Esophagus muscularis mucosa (tissue), 4 donors: ENCODE measurements at places on chromosomes 13 and 19. TPM values are rescaled to one million over a fixed set of nuclear protein-coding genes. Genes with fewer than 3 reads are reported as not detected.

The WASF3 gene
- total RNA-seq: 19.9 TPM

The MBNL2 gene
- total RNA-seq: 132 TPM

DNA sequence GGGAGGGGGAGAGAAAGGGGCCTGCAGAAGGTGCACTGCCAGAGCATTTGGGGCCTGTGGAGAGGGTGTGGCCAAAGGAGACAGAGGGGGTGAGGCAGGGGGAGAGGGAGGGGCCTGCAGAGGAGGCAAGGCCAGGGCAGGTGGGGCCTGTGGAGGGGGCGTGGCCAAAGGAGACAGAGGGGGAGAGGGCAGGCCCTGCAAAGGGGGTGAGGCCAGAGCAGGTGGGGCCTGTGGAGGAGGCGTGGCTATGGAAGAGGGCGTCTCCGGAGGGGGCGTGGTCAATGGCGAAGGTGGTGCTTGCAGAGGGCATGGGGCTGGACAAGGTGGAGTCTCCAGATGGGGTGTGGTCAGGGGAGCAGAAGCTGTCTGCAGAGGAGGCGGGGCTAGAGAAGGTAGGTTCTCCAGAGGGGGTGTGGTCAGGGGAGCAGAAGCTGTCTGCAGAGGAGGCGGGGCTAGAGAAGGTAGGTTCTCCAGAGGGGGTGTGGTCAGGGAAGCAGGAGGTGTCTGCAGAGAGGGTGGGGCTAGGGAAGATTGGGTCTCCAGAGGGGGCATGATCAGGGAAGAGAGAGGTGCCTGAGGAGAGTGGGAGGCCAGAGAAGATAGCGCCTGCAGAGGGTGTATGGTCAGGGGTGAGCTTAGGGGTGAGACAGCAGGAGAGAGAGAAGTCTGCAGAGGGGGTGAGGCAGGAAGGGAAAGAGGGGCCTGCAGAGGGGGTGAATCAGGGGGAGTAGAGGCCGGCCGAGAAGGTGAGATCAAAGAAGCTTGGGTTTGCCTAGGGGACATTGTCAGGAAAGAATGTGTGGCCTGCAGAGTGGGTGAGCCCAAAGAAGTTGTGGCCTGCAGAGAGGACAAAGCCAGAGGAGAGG lies 3.4 kb downstream of the PRR36 start:
- peak overlapping the region; percentile 26 for H3K27ac ChIP-seq
- H3K4me3 ChIP-seq: peak overlapping the region; percentile 29
- no peak for DNase-seq
- peaks cover 25% of the 10 kb centered on the region for H3K27me3 ChIP-seq

- H3K27ac ChIP-seq: no peak within 1 kb of the TSS
- H3K4me3 ChIP-seq: no peak within 1 kb of the TSS
- peaks cover 15% of the 10 kb centered on the region for H3K36me3 ChIP-seq
- H3K4me1 ChIP-seq: no peaks in the 10 kb centered on the region
- no peaks in the 10 kb centered on the region for H3K27me3 ChIP-seq
Observed at GRCh38 chr19:48043675-48044258, at the start of gene CABP5. Gene CABP5 (minus strand): TSS chr19:48044079. CDS start chr19:48043922, 157 bp downstream.

- no peak overlapping the region for H3K4me3 ChIP-seq
- H3K4me1 ChIP-seq: peaks cover 4% of the 10 kb centered on the region
- no peak for DNase-seq
- no peaks in the 10 kb centered on the region for H3K36me3 ChIP-seq
- no peaks in the 10 kb centered on the region for H3K27me3 ChIP-seq
Observed at GRCh38 chr13:67128136-67128535, 102.0 kb downstream of the PCDH9 start.

GRCh38 chr13:96338030-96338429 lies 248.1 kb downstream of the HS6ST3 start:
- H3K36me3 ChIP-seq: no peaks in the 10 kb centered on the region
- H3K4me1 ChIP-seq: no peaks in the 10 kb centered on the region
- H3K27ac ChIP-seq: no peak overlapping the region
- H3K27me3 ChIP-seq: no peaks in the 10 kb centered on the region

DNA sequence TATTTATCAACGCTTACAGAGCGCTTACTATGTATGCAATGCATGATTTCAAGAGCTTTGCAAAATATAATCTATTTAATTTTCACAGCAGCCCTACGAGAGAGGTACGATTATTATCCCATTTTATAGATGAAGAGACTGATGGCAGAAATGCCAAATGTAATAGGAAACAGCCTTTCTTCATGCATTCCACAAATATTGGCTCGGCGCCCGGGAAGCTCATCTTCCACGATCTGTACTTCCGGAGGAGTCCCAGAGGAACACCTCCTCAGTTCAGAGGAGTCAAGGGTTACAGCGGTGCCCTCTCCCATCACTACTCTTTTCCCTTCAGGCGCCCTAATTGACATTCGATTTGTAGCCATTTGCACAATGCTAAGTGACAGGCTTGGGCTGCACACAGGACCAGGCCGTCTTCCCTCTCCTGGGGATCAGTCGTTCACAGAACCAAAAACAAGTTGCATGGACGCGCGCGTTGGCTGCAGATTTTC lies 1.1 kb upstream of the ARHGAP35 start:
- no peaks in the 10 kb centered on the region for H3K36me3 ChIP-seq
- H3K27me3 ChIP-seq: no peaks in the 10 kb centered on the region
- peak overlapping the region; percentile 99 for H3K27ac ChIP-seq
- DNase-seq: no peak
- H3K4me3 ChIP-seq: peak overlapping the region; percentile 93
- peaks cover 57% of the 10 kb centered on the region for H3K4me1 ChIP-seq

GRCh38 chr19:3048190-3048533 lies 14.1 kb downstream of the TLE5 start:
- H3K4me3 ChIP-seq: peak overlapping the region; percentile 71
- no peaks in the 10 kb centered on the region for H3K36me3 ChIP-seq
- DNase-seq: no peak
- H3K4me1 ChIP-seq: peaks cover 24% of the 10 kb centered on the region

GRCh38 chr19:23571175-23571574 lies 115.8 kb downstream of the ZNF675 start:
- H3K36me3 ChIP-seq: no peaks in the 10 kb centered on the region
- no peaks in the 10 kb centered on the region for H3K27me3 ChIP-seq
- no peak overlapping the region for H3K4me3 ChIP-seq
- no peaks in the 10 kb centered on the region for H3K4me1 ChIP-seq

DNA sequence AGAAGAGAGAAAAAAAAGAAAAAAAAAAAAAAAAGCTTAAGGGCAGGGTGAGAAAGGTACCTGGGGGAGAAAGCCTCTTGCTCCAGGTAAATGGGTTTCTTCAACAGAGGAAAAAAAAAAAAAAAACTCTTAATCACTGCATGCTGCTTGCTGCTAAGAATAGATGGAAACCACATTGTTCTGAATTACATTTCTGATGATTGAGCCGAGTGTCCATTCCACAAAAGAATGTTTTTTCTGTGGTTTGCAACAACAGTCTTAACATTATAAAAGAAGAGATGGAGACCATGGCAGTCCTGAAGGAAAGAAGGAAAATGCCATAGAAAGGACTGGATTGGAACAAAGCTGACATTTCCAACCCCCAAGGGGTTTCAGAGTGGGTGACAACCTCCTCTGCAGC lies 1312.7 kb downstream of the SLITRK1 start:
- no peaks in the 10 kb centered on the region for H3K27me3 ChIP-seq
- no peaks in the 10 kb centered on the region for H3K36me3 ChIP-seq
- no peak overlapping the region for H3K4me3 ChIP-seq
- no peaks in the 10 kb centered on the region for H3K4me1 ChIP-seq

- H3K27me3 ChIP-seq: no peaks in the 10 kb centered on the region
- no peak for DNase-seq
- no peak overlapping the region for H3K4me3 ChIP-seq
- H3K27ac ChIP-seq: no peak overlapping the region
- H3K4me1 ChIP-seq: peaks cover 15% of the 10 kb centered on the region
Observed at GRCh38 chr19:2743099-2743498, 3.3 kb upstream of the SLC39A3 start.

DNA sequence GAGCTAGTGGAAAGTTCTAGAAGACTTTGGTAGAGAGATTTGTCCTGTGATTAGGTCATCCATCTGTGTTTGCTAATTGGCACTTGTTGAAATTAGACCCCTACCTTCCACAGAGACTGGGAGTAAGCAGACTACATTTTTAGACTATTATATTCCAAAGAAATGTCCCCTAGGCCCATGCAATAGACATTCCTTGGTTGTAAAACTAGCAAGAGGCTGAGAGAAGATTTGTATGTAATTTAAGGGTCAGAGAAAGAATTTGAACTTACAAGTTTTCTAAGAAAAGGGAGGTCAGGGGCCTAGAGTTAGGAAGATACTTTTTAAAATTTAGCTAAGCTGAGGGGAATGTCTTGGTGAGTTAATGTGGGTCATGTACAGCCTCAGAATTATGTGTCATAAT lies 470.7 kb upstream of the SLITRK1 start:
- H3K4me1 ChIP-seq: no peaks in the 10 kb centered on the region
- H3K27ac ChIP-seq: no peak overlapping the region
- H3K36me3 ChIP-seq: no peaks in the 10 kb centered on the region
- no peak for DNase-seq
- no peak overlapping the region for H3K4me3 ChIP-seq
- no peaks in the 10 kb centered on the region for H3K27me3 ChIP-seq

DNA sequence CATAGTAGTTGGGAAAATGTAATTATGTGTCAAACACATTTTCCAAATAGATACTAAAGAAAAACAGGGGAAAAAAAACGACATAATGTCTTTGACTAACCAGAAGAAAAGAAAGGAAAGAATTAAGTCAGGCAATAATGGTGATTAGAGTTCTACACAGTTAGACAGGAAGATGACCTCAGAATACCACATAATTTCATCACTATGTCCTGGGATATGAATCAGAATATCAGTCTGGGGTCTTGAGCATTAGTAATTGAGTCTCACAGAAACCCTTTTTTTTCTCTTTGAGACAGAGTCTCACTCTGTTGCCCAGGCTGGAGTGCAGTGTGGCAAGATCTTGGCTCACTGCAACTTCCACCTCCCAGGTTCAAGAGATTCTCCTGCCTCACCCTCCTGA lies 503.4 kb downstream of the SLITRK1 start:
- DNase-seq: no peak
- no peak overlapping the region for H3K4me3 ChIP-seq
- no peak overlapping the region for H3K27ac ChIP-seq
- H3K36me3 ChIP-seq: no peaks in the 10 kb centered on the region
- H3K27me3 ChIP-seq: no peaks in the 10 kb centered on the region

DNA sequence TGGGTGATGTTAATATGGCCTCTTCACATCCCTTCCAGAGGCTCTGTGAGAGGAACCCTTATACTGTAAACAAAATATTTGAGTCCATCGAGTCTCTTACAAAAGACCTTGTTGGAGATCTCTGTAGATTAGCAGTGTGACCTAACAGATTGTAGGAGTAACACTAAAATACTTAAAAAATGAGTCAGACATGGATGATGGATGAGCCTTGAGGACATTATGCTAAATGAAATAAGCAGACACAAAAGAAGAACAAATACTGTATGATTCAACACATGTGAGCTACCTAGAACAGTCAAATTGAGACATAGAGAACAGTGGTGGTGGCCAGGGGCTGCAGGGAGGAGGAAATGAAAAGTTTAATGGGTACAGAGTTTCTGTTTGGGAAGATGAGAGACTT lies 152.2 kb upstream of the UBL3 start:
- H3K27me3 ChIP-seq: peaks cover 5% of the 10 kb centered on the region
- DNase-seq: no peak
- H3K4me3 ChIP-seq: no peak overlapping the region
- H3K27ac ChIP-seq: no peak overlapping the region
- H3K4me1 ChIP-seq: no peaks in the 10 kb centered on the region
- H3K36me3 ChIP-seq: no peaks in the 10 kb centered on the region

GRCh38 chr19:40614622-40615411 lies 13.6 kb downstream of the LTBP4 start:
- H3K27ac ChIP-seq: peak overlapping the region; percentile 78
- H3K27me3 ChIP-seq: no peaks in the 10 kb centered on the region
- peak overlapping the region; percentile 72 for H3K4me3 ChIP-seq

GRCh38 chr19:50005428-50005827 lies 19.7 kb downstream of the VRK3 start:
- peak overlapping the region; percentile 75 for H3K27ac ChIP-seq
- no peak overlapping the region for H3K4me3 ChIP-seq

- H3K4me3 ChIP-seq: no peak overlapping the region
- no peaks in the 10 kb centered on the region for H3K27me3 ChIP-seq
- H3K36me3 ChIP-seq: no peaks in the 10 kb centered on the region
- no peaks in the 10 kb centered on the region for H3K4me1 ChIP-seq
- DNase-seq: no peak
Observed at GRCh38 chr19:34588249-34588648, 88.7 kb downstream of the SCGB2B2 start.

GRCh38 chr19:2500841-2501261 lies 24.9 kb downstream of the GADD45B start:
- DNase-seq: no peak
- H3K27ac ChIP-seq: no peak overlapping the region
- no peaks in the 10 kb centered on the region for H3K27me3 ChIP-seq

- H3K36me3 ChIP-seq: no peaks in the 10 kb centered on the region
- no peak overlapping the region for H3K4me3 ChIP-seq
- no peak overlapping the region for H3K27ac ChIP-seq
- no peaks in the 10 kb centered on the region for H3K27me3 ChIP-seq
- no peak for DNase-seq
Observed at GRCh38 chr19:38274739-38275138, 10.4 kb downstream of the SPINT2 start.

DNA sequence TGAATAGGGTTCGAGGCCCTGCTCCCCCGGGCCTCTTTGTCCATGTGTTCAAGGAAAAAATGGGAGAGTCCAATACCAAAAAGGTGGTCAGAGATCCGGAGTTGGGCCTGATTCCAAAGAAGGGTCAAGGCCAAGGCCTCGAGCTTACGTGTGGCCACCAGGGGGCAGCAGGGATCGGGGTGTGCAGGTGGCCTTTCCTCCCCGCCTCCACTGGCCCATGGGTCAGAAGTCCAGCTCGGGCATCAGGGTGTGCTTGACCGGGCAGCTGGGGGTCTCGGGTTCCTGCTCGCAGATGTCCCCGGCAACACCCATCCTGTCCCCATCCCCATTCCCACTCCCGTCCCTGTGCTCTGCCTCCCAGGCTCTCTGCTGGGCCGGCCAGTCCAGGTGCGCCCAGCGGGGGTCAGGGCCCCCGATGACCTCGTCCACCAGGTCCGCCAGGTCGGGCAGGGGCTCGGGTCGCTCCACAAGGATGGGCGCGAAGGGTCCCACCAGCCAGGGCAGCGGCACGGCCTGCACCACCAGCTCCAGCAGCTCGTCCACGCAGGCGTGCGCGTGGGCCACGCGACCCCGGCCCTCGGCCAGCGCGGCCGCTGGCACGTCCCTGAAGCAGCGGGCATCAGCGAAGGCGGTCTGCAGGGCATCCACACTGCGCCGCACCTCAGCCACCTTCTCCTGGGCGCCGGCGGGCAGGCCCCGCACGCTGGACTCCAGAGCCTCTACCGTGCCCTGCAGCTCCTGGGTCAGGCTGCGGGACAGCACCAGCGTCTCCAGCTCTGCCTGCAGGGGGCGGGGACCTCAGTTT lies 5.2 kb upstream of the PLIN4 start:
- no peaks in the 10 kb centered on the region for H3K27me3 ChIP-seq
- H3K4me3 ChIP-seq: no peak overlapping the region
- H3K27ac ChIP-seq: no peak overlapping the region
- no peak for DNase-seq
